ENCODE measurements at places on chromosomes 1 and 21.

DNA sequence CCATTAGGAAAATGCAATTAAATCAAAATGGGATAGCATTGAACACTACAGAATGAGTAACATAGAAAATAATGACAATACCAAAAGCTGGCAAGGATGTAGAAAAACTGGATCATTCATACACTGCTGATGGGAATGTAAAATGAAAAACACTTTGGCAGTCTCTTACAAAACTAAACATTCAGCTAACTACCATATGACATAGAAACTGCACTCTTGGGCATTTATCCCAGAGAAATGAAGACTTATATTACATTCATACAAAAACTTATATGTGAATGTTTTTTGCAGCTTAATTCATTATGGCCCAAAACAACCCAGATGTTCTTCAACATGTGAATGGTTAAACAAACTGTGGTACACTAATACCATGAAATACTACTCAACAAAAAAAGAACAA is 66.4 kb downstream of the ANKRD13C start:
- DNase-seq, result no peak

GRCh38 chr1:37752583-37753471 is 12.1 kb downstream of the EPHA10 start:
- no peak for DNase-seq

- no peak for DNase-seq
Measured at GRCh38 chr1:33330361-33330890, 9.5 kb upstream of the A3GALT2 start.

- no peak for DNase-seq
Measured at GRCh38 chr1:165954940-165955339, 127.5 kb downstream of the UCK2 start.

DNA sequence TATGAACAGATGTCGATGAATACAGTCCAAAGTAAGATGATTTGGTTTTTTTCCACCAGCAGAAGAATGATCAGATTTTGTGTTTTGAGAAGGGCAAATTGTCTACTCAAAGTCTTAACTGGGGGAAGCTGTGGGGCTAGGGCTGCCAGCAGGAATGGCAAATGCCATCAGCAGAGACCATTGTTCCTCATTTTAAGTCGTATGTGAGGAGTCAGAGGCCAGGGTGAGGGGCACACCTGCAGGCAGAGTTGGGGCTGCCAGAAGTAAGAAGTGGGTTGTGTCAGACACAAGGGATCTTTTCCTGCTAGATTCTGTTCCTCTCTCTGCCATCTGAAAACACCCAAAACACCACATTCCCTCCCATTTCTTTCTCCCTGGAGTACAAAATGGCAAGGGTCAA is 8.7 kb downstream of the PARK7 start:
- DNase-seq, result no peak

DNA sequence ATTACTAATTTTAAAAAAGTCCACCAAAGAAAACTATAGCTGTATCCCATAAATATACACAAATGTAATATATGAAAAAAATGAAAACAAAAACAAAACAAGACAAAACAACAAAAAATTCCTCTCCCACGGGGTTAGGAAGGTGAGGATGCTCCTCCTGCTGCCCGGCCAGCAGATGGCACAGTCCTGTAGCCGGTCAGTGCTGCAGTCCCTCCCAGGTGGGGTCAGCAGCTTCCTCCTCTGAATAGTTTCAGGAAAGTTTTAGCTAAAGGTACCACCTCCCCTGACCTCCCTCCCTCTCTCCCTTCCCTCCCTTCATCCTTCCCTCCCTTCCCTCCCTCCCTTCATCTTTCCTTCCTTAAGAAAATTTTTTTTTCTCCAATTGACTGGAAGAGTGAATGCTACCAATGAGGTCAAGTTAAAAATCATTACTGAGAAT is 67.8 kb upstream of the BCL10 start:
- no peak for DNase-seq

DNA sequence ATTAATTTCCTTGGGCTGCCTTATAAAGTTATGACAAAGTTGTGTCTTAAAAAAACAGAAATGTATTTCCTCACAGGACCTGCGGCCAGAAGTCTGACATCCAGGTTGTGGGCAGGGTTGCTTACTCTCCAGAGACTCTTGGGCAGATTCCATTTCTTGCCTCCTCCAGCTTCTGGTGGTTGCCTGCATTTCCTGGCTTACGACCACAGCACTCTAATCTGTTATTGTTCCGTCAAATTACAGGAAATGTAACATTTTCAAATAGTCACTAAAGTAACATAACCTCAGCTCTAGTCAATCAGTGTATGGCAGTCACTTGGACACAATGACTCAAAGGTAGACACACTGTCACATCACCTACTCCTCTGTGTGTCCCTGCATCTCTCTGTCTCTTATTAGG is 226.8 kb downstream of the DNAH14 start:
- DNase-seq, result no peak

GRCh38 chr1:220300442-220301121 is 28.3 kb upstream of the RAB3GAP2 start:
- DNase-seq, result peak; percentile 83

GRCh38 chr21:42298237-42298636 is 17.0 kb downstream of the TFF3 start:
- no peak for DNase-seq

GRCh38 chr1:232518349-232518748 is 111.6 kb downstream of the SIPA1L2 start:
- DNase-seq, result no peak

DNA sequence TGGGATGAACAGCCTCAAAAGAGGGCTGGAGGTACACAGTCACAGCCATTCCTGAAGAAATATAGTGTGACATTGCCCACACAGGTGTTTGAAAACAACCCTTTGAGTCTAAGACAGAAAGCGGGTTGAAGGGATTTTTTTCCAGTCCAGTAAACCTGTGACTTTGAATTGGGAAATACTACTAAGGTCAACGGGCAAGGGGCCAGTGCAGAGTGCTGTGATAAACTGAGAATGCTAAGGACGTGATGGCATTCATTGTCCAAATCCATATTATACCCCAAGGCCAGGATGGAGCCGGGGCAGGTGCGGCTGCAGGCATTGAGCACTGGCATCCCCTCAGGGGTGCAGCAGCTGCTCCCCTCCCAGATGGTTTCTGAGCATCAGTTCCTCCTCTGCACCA is 36.6 kb downstream of the KIAA0040 start:
- DNase-seq, result no peak

- no peak for DNase-seq
Measured at GRCh38 chr1:240495601-240496000, 116.4 kb downstream of the GREM2 start.

GRCh38 chr1:198444792-198445191 is 95.7 kb downstream of the ATP6V1G3 start:
- DNase-seq, result no peak

DNA sequence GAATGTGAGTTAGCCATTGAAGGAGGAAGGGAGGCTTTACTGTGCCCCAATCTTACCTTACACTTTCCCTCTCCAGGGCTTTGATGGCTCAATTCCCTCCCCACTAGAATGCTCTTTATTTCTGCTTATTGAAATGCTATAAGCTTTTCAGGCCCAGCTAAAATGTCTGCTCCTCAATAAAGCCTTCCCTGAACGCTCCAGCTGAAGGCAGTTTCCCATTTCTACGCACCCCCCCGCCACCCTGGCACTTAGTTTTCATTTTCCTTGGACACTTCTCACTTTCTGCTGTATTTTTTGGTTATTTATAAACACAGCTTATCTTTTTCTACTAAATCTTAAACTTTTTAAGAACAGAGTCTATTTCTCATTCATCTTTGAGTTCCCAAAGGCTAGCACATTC is 7.1 kb upstream of the TMEM167B start:
- no peak for DNase-seq

DNA sequence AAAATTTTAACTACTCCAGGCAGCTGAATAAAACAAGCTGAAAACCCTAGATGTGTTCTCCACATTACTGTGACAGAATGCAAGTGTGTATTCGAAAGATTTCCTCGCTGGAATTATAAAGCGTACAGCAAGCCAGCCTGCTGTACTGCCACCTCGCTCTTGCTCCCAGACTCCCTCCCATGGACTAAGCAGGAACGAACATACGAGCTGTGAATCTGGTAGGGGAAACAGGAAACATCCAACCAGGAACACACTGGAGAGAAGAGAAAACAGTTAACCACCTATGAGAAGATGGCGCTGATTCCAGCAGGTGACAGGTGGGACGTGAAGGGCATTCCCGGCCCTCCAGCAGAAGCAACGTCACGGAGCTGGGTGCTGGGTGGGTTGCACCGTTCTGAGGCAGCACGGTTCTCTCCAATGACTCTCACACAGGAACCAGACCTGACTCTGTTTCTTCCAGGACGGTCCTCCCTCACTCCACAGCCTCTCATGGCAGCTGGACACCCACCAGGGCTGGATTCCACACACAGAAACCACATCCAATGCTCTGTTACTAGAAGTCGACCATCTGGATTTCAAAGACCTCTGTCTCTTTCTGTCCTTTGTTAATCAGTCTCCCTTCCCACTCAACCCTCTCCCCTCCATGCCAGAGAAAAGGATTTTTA is 219.2 kb downstream of the RERE start:
- DNase-seq, result peak; percentile 39

- DNase-seq, result no peak
Measured at GRCh38 chr21:33395891-33396331, 7.3 kb upstream of the IFNGR2 start.

GRCh38 chr1:187517546-187517945 is 688.8 kb downstream of the PLA2G4A start:
- DNase-seq, result no peak

- DNase-seq, result no peak
Measured at GRCh38 chr1:16961297-16962133, 18.9 kb downstream of the MFAP2 start.

DNA sequence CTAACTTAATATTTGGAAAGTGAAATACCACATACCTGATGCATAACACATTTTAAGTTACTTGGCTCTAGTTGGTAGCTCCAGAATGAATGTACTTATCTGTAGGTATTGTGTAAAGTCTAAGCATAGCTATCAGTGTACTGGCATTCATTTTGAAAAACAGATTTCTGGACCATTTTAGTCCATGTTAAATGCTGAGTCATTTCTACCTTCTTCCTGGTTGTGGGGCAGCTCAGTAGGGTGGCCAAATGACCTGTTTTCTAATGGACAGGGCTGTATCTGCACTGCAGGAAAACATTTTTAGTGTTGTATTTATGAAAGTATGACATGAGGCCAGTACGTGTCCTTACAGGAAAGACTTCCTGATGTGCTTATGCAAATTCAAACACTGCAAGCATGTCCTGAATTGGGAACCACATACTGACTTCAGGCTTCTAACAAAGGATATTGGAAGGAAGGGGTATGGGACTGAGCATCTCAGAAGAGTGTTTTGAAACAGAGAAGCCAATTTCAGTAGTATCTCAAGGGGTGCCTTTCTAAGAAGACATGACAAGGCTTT is 300.3 kb upstream of the B3GALT2 start:
- no peak for DNase-seq

GRCh38 chr1:923991-924655 is 400 bp downstream of the SAMD11 start:
- DNase-seq, result no peak

GRCh38 chr1:25256578-25256965 is 9.3 kb upstream of the RSRP1 start:
- DNase-seq, result no peak

GRCh38 chr1:156577550-156577949 is 2.0 kb upstream of the TTC24 start:
- DNase-seq, result no peak

DNA sequence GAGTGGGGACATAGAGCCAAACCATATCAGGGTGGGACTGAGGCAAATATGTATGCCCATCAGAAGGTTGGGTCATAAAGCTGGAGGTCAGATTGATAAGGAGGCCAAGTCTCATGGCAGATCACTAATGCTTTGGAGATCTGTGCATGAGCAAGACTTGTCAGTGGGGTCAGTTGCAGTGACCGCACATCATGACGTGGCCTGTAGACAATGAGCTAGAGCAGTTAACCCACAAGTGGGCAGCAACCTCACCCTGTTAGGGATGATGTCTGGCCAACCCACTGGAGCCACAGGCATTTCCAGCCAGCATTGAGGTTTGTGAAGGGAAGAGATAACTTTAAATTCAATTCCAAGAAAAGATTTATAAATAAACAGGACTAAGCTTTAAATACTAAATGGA is 66.7 kb downstream of the XCL1 start:
- DNase-seq, result no peak

DNA sequence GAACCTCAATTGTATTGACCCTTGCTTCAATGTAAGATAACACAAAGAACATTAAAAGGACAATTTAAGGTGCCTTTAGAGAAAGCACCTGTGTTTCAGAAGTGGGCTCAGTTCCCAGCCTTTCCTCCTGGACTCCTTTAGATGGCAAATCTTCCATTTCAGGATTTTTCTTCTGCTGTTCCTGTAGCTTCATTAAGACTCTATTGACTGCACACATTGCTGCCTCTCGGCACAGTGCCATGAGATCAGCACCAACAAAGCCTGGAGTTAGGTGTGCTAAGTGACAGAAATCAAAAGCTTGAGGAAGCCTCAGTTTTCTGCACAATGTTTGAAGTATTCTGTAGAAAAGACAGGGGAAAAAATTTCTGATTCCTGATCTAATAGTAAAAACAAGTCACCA is 40.6 kb downstream of the NVL start:
- DNase-seq, result no peak

- no peak for DNase-seq
Measured at GRCh38 chr1:76503100-76503499, 364.2 kb upstream of the ST6GALNAC5 start.

- DNase-seq, result no peak
Measured at GRCh38 chr1:228810395-228810758, 75.1 kb downstream of the RHOU start.

DNA sequence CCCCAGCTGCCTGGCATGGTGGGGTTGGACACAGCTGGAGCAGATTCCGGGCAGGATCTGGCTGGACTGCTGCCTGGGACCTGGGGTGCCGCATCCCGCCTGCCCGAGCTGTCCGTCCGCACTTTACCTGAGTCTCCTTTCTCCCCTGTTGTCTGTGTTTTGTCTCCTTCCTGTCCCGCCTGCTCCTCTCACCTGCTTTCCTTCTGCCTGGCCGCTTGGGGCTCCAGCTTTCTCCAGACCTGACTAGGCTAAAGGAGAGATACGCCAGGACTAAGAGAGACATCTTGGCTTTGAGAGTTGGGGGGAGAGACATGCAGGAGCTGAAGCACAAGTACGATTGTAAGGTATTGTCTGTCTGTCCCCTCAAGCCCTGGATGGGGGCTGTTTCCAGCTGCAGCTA is 73.3 kb downstream of the ARHGEF10L start:
- DNase-seq, result no peak

- DNase-seq, result no peak
Measured at GRCh38 chr1:230285351-230285750, 140.8 kb downstream of the PGBD5 start.

DNA sequence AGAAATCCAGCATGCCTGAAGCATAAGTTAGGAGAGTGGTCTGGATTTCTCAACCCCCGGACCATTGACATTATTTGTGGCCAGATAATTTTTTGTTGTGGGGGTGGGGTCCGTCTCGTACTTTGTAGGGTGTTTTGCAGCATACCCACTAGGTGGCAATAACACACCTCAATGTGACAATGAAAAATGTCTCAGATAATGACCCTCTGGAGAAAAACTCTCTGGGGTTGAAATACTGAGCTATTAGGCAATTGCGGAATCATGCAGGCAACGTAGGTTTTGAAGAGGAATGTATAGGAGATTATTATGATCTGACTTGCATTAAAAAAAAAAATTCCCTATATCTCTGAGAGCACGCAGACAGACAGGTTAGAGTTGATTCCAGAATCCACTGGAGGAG is 25.3 kb upstream of the RRP15 start:
- no peak for DNase-seq

- no peak for DNase-seq
Measured at GRCh38 chr1:27258598-27258997, 24.2 kb downstream of the WDTC1 start.
